ENCODE measurements at places on chromosomes 7 and 10. TPM values are rescaled to one million over a fixed set of nuclear protein-coding genes. Genes with fewer than 3 reads are reported as not detected.

DNA sequence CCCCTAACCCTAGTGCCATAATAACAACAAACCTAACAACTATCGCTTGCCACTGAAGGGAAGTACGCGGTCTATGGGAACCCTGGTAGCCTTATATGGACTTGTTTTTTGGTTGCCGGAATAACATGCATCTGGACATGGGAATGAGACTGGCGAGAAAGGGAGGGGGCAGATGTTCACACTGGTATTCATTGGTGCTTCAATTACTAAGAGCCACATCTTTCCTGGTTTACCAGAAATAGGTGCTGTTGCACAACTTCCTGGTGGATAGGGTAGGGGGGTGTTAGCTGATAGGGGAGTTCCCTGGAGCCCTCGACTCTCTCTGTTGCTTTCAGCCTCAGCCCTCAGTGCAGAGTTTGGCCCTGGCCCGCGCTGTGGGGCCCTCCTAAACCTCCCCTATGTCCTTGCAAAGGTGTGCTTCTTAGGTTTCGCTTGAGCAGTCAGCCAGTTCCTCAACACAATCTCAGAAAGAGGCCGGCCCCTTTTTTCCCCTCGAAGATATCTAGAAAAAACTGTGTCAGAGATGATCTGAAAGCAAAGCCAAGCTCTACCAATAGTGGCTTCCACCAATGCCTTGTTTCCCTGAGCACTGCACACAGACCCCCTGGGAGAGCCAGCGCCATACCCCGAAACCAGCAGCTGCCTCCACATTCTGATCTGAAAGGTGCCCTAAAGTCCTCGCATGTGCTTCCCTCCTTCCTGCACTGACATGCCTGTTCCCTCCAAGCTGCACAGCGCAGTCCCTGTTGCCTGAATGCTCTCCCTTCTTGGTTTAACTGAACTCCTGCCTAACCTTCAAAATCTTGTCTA lies 13.5 kb downstream of the TBXAS1 start:
- DNase-seq = no peak
- no peaks in the 10 kb centered on the region for H3K36me3 ChIP-seq
- no peaks in the 10 kb centered on the region for H3K27me3 ChIP-seq
- no peaks in the 10 kb centered on the region for H3K4me1 ChIP-seq
- no peak overlapping the region for H3K27ac ChIP-seq

DNA sequence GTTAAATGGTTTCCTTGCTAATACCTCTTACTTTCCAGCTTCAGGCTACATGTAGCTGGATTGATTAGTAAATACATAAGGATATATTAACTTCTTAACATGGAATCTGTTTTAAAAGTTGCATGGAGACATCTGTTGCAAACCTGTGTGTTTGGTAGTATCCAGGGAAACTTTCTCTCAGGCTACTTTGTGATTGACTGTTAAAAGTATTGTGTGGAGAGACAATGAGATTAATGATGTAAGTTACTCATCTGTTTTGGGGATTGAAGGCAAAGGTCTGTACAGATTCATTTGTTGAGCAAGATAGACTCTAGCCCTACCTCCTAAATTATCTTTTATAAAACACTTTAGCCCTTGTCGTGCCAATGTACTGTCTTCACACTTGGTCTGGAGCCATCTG lies 6.6 kb downstream of the CREB5 start:
- H3K4me1 ChIP-seq = no peaks in the 10 kb centered on the region
- H3K27ac ChIP-seq = no peak overlapping the region
- no peak overlapping the region for H3K4me3 ChIP-seq
- no peak for DNase-seq
- H3K27me3 ChIP-seq = no peaks in the 10 kb centered on the region

The CRHR2 gene
- not detected for total RNA-seq

The ST8SIA6 gene
- total RNA-seq = 0.58 TPM

The CCDC3 gene
- not detected for total RNA-seq

Data from CD4-positive, alpha-beta memory T cell (primary cell).